ENCODE measurements at places on chromosomes 2 and 18.

- no peak for DNase-seq
Measured at GRCh38 chr2:101901241-101901640, 90.5 kb upstream of the IL1R2 start.

- no peak for DNase-seq
Measured at GRCh38 chr2:203804764-203805485, 62.6 kb upstream of the CTLA4 start.

DNA sequence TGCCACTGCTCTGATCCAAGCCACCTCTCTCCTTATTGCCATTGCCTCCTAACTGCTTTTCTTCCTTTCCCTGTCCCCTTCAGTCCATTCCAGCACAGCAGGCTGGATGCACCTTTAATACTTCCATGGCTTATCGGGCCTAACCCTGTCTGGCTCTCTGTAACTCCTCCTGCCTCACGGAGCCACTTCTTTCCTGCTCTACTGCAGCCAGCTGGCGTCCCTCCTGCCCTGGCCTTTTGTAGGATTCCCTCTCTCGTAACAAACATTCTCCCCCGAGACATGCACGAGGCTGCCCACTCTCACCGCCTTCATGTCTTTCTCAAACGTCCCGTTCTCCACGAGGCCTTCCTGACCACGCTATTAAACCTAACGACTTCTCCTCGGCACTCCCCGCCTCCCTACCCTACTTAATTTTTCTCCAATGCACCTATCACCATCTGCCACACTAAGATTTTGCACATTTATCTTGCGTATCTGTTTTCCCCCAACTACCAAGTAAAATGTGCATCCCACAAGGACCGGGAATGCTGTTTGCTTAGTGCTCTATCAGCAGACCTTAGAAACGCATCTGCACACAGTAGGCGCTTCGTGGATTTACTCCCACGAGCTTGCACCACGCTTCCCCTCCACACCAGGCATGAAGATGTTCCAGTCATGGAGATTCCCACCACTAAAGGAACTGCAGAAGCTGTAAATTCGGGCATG lies 728 bp upstream of the C18orf63 start:
- DNase-seq = no peak

- DNase-seq = no peak
Measured at GRCh38 chr18:45730832-45731575, 7.0 kb downstream of the SLC14A1 start.

DNA sequence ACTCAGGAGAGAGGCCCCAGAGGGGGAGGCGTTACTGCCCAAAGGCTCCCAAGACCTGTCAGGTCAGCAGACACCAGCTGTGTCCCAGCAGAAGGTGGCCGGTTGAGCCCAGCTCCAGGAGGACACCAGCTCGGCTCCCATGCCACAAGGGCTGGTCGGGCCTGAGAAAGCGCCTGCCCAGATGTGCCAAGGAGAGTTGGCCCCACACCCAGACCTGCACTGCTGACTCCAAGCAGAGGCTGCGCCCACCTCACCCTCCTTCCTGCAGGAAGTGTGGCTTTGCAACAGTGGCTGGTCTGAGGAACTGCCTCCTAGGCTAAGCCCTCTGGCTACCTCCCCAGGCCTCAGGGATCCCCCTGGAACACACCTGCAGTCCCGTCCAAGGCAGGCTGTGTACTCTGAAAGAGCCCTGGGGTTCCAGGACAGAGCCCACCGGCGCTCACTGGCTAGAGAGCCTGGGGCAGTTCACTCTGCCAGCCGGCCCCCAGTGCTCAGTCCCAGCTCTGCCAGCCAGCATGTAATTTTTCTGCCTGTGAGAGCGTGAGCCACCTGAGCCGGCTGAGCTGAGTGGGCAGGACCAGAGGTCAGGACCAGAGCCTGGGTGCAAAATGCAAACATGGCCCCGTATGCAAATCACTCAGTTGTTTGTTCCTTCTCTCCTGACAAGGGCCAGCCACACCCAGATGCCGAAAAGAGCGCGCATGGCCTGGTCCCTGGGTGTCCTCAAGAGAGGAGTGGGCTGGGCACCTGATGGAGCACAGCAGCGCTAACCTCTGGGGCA lies 36.9 kb upstream of the PTMA start:
- DNase-seq = no peak

DNA sequence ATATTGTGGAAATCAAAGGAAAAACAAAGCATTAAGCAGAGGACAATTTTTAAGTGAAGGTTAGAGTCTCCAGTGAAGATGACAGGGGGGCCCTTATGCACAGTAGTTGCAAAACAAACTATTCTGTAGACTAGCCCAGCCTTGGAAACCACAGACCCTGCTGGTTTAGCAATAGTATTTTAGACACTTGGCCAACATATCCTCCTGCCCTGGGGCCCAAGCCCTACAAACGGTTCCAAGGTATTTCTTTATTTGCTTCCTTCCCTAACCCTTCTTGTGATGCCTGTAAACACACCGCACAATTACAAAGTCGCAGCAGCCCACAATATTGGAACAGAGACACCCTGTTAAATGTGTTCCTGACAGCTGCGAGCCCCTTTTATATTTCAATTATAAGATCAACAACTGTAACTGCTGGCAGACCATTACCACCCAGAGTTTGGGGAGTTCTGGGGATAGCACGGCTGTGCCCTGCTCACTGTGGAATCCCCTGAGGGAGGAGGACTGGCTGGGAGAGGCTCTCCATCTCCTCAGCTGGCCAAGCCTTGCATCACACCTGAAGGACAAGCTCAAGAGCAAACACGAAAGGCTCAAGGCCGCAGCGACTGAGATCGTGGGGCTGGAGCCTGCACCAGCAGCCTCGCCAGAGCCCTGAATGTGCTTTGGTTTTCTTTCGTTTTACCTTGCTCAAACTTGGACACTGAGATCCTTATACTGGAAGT lies 282.2 kb upstream of the ATP5MC3 start:
- DNase-seq = no peak

GRCh38 chr2:10447300-10447894 lies 730 bp downstream of the ODC1 start:
- DNase-seq = no peak

DNA sequence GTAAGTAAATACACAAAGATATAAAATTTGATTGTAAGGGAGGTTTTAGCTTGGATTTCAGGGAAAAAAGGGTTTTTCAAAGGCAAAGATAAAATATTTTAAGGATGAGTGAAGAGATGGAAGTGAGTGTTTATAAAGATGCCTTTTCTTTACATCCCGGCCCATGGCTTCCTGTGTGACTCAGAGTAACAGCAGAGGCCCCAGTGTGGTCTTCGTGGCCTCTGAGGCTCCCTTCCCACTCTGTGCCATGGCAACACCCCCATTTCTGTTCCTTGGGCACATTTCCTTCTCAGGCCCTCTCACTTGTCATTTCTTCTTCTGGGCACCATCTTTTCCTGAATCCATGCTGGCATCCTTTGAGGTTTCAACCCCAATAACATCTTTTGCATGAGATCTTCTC lies 92.6 kb upstream of the TMEM18 start:
- no peak for DNase-seq
